ENCODE measurements at places on chromosomes 7 and 10.

- DNase-seq: no peak
Observed at GRCh38 chr7:106140406-106141173, 28.5 kb upstream of the SYPL1 start.

DNA sequence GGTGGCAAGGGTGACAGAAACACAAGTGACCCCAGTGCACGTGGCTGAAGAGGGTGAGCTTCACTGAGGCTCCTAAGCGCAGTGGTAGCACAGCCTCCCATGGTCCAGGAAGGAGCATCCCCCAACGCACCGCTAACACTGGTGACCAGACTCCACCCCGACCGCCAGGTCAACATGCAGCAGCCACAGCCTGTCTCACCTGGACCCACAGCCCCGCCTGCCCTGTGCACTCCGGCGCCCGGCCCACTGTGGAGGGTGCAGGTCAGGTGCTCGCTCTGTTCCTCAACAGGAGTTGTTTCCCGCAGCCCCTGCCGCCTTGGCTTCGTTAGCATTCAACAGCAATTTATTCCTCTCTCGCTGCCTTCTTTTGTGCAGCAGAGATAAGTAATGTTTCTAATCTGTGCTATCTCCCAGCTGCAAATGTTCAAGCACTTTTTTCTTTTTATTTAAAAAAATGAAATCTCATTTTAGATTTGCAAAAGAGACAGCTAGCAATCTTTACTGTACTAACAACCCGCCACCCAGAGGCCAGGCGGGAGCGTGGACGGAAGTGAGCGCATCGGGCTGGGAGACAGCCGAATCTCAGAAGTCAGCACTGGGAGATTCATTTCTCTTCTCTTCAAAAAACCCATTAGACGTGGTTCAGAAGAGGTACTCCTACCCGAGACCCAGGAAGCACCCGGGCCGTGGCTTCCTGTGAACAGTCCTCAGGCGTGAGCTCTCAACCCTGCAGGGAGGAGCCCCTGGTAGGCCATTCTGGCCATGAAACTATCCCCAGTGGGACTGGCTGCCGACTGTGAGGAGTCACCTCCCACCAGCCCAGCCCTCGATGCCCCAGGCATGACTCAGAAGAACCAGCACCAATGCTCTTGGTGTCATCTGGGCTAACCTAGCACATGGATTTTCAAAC is 133.4 kb downstream of the MAD1L1 start:
- no peak for DNase-seq

DNA sequence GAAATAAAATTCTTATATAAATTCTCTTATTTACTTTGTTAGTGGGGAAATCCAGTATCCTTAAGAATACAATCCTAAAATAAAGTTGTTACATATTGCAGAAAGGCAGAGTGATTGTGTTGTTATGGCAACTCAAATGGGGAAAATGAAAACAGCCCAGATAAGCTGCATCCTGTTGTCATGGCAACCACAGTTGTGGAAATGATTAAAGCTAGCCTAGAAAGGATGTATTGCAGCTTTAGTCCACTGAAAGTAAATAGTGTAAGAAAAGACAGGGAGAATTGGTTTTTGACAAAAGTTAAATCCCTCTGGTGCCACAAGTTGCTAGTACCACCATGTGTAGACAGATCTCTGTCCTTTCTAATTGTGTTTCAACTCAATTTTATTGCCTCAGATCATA is 43.2 kb downstream of the BTRC start:
- peak; percentile 31 for DNase-seq

GRCh38 chr10:80709866-80710265 is 172.2 kb downstream of the SH2D4B start:
- DNase-seq: no peak

DNA sequence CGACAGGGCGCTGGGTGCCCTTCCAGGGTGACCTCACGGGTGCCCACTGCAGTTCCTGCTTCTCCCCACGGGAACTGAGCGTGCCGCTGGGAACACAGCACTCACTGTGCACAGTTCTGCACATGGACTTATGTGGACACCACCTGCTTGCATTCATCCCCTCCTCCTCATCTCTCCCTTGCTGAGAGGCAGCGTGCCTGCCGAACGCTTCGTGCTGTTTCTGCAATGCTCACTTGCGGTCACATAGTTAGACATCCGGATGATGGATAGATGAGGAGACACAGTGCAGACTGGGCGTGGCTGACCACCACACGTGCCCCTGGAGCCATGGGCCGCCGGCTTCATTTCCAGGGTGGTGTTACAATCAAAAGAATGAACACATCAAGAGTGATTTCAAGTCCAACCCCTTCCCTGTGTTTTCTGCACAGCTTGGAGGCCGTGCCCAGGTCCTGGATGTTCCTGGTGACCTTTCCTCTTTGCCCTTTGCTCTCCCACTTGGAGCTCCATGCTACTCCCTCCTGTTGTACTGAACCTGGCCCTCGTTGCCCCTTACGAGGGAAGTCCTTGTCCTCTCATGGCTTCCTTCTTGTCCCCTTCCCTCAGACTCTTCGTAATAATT is 119.4 kb downstream of the VIPR2 start:
- no peak for DNase-seq

DNA sequence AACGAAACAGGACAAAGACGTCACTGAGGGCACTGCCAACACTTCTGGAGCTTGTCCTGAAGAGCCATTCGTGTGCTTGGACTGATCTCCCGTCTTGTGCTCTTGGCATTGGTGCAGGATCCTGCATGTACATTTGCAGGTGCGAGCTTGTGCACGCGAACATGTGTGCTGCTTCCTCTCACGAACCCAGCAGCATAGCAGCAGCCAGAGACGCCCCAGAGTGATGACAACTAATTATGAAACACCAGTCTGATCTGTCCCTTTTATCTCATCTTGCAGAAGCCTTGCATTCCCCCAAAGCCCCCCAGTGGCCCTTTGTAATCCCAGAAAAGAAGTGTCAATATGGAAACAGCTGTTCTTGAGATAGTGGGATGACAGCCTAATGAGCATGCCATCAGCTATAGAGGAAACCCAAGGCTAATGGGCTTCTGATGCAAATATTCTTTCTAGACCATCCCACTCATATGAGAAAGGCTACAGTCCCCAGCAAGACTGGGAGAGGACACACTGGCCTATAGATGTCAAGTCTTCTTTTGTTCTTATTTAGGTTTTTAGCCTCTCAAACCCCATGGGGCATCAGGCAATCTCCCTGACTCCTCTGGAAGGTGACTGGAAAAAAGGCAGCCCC is 310.6 kb downstream of the FRMD4A start:
- DNase-seq: no peak

DNA sequence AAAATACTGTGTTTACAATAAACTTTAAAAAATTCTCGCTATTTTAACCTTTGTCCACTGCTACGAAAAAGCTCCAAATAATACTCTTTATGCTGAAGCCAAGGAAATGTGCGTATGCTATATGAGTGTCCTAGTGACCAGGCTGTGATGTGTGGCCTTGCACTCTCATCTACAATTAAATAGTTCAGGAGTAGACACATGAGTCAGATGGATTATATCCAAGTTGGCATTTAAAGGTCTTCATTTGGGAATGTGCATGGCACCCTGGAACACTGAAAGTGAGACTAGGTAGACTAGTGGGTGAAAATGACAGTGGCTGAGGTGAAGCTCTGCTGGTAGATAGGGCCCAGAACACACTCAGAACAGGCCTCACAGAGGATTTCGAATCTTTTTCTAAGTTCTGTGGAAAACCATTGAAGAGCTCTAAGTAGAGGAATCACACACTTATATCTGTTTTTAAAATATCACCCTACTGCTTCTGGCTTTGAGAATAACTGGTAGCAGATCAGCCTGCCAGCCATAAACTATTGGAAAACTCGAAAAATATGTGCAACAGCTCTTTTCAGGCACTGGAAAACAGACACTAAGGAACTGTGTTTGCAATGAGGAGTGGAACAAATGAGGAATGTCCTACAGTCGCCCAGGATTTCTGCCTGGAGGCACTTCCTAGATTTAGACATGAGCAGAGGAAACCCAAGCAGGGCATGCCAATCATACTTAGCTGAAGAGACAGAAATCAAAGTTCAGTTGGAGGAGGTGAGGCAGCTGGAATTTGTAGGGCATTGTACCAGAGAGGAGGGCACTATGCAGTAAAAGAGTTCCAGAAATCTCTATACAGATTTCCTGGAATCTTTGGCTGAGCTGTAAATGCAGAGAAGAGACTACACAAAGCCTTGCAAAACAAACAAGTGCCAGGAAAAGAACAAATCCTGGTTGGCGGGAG is 603.8 kb upstream of the LRRTM3 start:
- DNase-seq: no peak

DNA sequence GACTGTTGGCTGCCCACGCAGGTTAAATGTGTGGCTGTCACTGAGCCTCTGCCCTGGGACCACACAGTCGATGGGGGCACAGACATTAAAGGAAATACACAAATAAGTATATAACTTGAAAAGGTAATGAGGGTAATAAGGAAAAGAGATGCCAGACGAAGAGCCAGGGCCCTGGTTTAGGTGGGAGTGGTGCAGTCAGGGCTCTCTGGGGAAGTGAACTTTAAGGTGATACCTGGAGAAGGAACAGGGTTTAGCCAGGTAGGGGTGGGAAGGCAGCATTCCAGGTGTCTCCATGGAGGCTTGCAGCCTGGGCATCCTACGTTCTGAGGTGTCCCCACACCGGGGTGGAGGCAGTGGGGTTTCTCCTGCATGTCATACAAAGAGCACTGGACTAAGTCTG is 50.4 kb downstream of the UNC5B start:
- no peak for DNase-seq

- DNase-seq: no peak
Observed at GRCh38 chr10:59134785-59135184, 41.7 kb upstream of the PHYHIPL start.

DNA sequence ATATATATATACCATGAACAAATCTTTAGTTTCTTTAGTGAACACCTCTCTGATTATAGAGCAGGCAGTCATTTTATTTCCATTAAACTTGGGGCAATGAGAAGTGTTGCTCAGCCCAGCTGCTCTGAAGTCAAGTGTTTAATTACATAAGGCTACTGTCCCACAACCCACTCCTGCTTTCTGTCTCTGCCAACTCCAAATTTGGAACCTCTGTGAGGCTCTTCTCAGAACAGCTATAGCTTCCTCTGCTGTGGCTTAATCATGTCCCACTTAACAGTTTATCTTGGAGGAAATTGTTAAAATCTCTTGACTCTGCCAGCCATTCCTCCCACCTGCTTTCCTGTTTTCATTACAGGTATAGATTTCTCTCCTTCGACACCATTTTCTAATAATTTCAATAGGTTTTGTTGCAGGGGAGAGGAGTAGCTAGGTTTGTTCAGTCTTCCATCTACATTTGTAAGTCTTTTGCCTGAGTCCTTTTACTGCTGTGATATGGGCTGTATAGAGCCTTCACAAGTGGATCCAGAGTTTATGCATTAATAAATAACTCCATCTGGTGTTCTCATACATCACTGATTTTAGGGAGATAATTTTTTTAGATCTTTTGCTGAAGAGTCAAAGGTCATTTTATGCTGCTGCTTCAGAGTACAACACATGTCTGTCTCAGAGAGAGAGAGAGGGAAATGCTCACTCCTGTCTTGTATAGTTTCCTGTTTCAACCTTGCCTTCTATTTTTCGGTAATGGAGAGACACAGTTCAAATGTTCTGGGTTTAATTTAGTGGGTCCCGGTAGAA is 170.4 kb downstream of the WNT2 start:
- DNase-seq: no peak

DNA sequence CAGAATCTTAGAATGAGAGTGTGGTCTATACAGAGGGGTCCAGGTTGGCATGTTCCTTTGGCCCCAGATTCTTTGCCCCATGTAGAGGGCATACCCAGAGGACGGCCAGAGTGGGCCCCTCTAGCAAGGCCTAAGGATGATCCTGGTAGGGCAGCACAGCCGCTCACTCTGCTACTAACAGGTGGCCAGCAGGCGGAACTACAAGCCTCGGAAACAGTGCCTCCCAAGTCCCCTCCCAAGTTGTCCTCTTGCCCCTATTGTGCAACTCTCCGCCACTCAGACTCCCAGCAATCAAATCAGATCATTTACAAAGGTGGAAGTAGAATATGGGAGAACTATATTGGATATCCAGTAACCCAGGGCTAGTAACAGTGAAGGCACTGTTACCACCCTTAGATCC is 107.4 kb downstream of the STRA8 start:
- DNase-seq: no peak

- no peak for DNase-seq
Observed at GRCh38 chr7:30697719-30698460, 15.6 kb upstream of the CRHR2 start.

- no peak for DNase-seq
Observed at GRCh38 chr10:23172429-23173213, 19.5 kb upstream of the PTF1A start.

GRCh38 chr10:427761-428519 is 261.5 kb downstream of the DIP2C start:
- no peak for DNase-seq

DNA sequence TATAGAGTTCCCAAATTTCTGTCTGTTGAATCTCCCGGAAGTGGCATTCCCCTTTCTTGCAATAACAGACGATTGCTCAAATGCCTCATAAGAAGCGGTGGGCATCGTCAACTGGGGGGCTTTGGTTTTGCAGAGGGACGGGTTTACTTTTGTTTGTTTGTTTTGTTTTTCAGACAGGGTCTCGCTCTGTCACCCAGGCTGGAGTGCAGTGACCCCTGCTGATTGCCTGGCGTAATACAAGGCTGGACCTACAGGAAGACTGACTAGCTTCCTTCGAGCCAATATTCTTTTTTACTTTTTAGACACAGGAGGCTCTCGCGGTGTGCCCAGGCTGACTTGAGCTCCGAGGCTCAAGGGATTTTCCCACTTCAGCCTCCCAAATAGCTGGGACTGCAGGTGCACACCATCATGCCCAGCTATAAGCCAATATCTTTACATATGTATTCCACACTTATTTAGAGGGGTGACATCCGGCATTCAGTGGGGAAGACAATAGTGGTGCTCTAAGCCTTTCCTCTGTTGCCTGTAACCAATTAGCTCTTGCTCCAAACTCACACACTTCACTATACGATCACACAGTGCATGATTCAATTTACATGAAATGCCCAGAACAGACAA is 58.1 kb downstream of the FHIP2A start:
- DNase-seq: peak; percentile 11

- DNase-seq: no peak
Observed at GRCh38 chr10:44180321-44181168, 204.4 kb downstream of the CXCL12 start.

GRCh38 chr7:69961436-69961835 is 363.2 kb downstream of the AUTS2 start:
- no peak for DNase-seq

All from T follicular helper cell (primary cell).